ENCODE measurements at places on chromosomes 1 and 21.

- no peak for DNase-seq
These were observed 248.6 kb upstream of the DEPDC1 start for GRCh38 chr1:68745451-68745850.

GRCh38 chr1:147834181-147834580 lies 68.4 kb upstream of the GJA8 start:
- DNase-seq: no peak

- no peak for DNase-seq
These were observed 266.1 kb downstream of the DNM3 start for GRCh38 chr1:172107316-172107975.

DNA sequence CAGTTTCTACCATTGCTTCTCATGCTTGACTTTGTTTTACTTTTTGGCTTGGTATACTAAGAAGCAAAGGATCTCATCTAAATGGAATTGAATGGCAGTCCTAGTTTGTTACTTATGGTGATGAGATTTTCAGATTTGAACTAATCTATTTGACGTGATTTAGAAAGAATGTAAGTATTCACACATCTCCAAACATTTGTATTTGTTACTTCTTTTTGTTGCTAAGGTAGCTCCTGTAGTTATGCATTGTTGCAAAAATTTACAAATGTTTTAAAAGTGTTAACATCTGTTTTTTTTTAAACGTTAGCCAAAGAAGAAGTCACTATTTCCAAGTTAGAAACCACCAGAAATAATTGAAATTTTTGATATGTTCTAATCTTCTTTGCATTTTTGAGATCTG lies 222.5 kb downstream of the RPS6KC1 start:
- no peak for DNase-seq

DNA sequence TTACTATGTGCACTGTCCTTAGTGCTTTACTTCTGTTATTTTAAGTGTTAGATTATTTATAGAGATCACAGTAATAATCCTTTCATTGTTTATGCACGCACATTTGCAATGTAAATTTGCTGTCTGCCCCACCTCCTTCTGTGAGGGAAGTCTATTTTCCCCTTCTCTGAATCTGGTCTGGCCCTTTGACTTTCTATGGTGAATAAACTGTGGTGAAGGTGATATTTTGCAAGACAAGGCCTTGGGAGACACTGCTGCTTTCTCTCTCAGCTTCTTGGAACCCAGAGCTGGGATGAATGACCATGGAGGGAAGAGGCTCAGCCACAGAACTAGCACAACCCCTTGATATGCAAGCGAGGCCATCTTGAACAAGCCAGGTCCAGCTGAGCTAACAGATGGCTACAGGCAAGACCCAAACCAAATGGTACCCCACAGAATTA lies 156.3 kb downstream of the ST6GALNAC3 start:
- DNase-seq: no peak

All from stimulated activated CD4-positive, alpha-beta T cell treated with anti-CD3 and anti-CD28 coated beads, TNF-alpha, amount 100 ng/mL, for 1 hour (primary cell).